A172 (cell line): ENCODE measurements at places on chromosomes 4 and X.
A peak's percentile ranks its signal among the peaks of the same experiment; 100 is the strongest.

GRCh38 chr4:4480685-4481398 lies 61.0 kb downstream of the STX18 start:
- no peak for DNase-seq

DNA sequence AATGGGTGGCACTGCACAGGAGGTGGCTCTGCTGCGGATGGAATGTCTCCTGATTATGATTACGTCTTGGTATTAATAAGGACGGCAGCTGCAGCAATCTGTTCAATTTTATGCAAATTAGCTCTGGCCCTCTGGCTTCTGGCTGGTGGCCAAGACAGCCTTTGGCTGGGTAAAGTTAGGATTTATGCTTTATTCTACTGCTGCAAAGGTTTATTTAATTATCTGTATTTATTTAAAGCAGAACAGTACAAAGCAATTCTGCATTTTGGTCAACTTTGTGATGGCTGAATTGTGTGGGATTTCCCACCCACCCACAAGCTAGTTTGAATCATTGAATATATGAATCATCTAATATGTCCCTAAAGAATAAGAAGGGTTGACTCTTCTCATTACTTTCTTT lies 745.6 kb upstream of the FAM241A start:
- no peak for DNase-seq

DNA sequence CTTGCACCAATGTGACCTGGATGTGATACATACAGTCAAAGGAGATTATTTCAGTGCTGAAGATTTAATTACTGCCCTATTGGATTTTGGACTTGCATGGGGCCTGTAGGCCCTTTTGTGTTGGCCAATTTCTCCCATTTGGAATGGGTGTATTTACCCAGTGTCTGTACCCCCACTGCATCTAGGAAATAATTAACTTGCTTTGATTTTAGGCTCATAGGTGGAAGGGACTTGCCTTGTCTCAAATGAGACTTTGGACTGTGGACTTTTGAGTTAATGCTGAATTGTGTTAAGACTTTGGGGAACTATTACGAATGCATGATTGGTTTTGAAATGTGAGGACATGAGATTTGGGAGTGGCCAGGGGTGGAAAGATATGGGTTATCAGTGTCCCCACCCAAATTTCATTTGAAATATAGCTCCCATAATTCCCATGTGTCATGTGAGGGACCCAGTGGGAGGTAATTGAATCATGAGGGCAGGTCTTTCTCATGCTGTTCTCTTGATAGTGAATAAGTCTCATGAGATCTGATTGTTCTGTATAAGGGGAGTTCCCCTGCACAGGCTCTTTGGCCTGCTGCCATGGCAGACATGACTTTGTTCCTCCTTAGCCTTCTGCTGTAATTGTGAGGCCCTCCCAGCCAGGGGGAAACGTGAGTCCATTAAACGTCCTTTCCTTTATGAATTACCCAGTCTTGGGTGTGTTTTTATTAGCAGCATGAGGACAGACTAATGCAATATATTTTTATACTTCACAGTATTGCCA lies 362.2 kb upstream of the SPANXN4 start:
- DNase-seq = no peak

- no peak for DNase-seq
Observed at GRCh38 chrX:42973321-42973720, 195.4 kb upstream of the PPP1R2C start.

GRCh38 chr4:5960252-5960880 lies 57.9 kb downstream of the C4orf50 start:
- DNase-seq = no peak

DNA sequence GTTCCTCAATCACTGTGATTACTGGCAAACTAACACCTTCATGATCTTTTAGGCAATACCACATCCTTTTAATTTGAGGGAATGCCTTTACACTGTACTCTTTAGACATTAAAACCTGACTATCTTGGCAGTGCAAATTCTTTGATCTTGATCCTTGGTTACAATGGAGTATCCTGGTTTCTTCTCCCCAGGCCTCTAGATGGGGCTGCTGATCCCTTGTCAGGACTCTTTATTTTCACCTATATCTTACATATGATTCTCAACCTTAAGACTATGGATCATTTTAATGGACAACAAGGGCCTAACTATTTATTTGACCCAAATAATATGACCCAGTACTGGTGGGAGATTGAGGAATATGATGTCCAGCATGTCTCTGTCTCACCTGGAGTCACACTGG lies 1005.5 kb upstream of the INTU start:
- DNase-seq = peak; percentile 6

GRCh38 chr4:6120361-6120760 lies 80.0 kb downstream of the JAKMIP1 start:
- no peak for DNase-seq

DNA sequence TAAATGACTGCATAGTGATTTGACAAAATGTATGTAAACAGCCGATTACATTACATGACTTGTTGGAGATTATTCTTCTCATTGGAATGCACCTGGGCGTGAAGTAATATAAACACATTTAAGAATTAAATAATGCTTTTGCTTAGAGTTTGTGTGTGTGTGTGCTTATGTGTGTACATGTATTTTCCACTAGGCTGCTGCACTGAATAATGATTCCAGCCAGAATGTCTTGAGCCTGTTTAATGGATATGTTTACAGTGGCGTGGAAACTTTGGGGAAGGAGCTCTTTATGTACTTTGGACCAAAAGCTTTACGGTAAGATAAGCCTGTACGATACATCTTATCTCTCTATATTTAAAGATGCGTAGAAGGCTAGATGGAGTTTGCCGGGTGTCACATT lies 12.6 kb downstream of the NEIL3 start:
- no peak for DNase-seq

DNA sequence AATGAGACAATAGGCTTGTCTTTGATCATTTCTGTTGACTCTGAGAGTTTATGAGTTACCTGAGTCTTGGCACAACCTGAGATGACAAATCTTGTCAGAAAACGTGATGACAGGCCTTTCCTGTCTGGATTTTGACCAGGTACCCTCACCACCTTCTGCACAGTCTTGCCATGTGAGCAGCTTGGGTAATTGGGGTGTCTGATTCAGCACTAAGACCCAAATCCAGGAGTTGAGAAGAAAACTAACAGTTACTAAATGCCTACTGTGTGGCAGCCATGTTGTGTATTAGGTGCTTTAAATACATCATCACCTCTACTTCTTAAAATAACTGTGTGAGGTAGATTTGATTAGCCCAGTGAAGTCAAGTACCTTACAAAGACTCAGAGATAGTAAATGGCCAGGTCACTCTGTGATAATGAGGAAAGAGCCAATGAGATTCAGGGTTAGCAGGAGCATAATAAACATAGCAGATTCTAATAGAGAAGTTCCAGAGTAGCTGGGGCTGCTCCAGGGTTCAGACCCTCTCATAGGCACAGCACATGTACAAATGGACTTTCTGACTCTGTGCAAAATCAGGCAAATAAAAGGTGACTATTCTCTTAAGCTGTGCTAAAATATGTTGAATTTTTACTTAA lies 2.8 kb downstream of the EREG start:
- DNase-seq = no peak

- no peak for DNase-seq
Observed at GRCh38 chr4:1010395-1011021, 918 bp upstream of the FGFRL1 start.

DNA sequence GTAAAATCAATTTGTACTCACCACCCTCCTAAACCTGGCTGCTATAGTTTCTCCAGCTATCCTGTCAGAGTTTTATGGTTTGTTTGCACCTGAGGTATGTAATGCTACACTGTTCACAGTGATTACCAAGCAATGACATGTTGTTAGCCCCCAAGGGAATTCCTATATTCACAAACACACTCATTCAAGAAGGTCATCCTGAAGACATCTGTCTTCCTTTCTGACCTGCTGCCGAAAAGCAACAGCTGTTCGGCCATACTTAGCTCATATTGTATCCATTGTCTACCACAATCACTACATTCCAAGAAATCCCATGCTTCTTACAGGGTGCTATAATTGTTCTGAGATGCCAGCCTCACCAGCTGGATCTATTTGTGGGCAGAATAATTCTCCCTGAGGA lies 160.1 kb upstream of the GYPA start:
- DNase-seq = no peak

GRCh38 chrX:30864383-30864785 lies 24.7 kb downstream of the TAB3 start:
- no peak for DNase-seq

DNA sequence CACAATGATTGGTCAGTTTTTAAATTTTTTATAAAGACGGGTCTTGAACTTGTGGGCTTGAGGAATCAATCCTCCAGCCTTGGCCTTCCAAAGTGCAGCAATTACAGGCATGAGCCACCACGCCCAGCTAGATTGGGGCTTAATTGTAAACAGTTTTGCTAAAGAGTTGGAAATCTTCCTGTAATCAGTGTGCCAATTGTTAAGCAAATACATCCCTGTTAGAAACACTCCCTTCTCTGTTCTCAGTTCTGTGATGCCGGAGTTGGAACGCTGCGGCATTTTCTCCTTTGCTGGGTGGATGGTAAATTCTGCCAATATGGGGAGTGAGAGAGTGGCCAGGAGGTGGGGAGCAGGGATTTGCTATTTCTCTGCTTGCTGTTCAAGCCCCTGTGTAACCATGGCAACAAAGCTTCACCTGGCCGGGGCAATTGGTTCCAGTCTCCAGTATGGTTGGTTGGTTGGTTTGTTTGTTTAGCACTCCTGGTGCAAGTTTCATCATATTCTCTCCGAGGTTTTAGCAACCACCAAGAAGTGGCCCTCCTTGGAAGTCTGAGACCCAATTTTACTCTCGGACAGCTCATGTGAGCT lies 3.0 kb upstream of the SPATA4 start:
- no peak for DNase-seq

DNA sequence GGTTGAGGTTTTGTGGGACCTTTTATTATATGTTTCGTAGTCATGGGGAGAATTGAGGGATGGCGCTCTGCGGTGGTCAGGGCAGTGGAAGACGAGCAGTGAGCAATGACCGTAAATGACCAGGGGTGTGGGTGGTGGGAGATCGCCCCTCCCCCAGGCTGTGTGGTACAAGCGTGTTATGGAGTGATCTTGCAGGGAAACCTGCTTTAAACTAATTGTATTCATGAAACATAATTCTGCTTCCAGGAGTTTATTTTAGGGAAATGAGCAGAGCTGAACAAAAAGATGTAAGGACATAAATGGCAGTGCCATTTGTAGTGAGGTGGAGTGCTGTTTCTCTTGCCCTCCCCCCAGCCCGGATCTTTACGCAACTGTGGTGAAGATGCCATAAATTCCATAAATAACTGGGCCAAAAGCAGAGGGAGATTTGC lies 20.2 kb downstream of the GYG2 start:
- DNase-seq = peak; percentile 77

DNA sequence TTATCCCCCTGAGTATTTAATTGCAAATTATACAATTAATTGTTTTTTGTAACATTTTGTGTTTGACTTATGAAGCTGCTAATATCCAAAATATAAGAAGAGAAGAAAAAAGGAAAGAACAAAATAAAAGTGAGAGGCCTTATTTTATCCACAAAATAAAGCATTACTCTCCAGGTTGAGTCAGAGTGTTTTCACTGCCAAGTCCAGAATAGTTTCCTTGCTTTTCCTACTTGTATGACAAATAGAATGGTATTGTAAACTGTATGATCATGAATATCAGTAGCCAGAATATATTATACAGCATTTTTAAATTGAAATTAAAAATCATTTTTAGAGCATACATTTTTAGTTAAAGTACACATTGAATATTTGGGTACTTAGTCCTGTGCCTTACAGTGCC lies 237.8 kb downstream of the NDST4 start:
- DNase-seq = no peak

DNA sequence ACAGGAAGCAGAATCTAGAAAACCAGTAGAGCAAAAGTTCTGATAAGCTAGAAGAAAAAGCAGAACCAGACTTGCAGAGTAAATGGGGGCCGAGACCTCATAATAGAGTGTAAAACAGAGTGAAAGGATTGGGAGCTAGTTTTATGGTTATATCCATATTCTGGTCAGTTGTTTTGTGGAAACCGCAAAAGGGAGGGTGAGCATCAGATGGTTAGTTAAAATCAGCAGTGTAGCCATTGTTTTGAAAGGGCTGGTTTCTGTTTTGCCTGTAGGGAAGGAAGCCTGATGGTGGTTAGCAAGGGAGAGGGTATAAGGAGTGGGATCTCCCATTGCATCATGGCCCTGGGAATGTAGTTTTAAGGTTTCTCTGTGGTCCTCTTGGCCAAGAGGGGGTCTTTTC lies 17.2 kb upstream of the CCNI start:
- DNase-seq = peak; percentile 14

- no peak for DNase-seq
Observed at GRCh38 chr4:125317525-125317877, 2.7 kb downstream of the FAT4 start.

DNA sequence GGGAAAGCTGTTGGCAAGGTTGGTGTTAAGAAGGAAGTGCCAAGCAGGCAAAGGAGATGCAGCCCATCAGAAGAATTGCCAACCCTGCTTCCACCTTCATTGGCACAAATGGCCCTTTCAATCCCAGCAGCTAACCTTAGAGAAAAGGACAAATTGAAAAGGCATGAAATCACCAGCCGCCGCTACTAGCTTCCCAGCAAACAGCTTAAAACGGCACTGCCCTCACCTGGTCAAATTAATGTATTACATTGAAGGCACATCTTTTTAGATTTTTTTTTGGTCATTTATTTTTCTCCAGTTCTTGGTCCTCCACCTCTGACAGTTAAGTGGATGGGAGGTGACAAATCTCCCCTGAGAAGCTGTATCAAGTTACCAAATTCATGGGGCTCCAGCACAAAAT lies 51.0 kb upstream of the NHSL2 start:
- DNase-seq = peak; percentile 49

- no peak for DNase-seq
Observed at GRCh38 chrX:57651169-57651919, 28.7 kb downstream of the NLRP2B start.

DNA sequence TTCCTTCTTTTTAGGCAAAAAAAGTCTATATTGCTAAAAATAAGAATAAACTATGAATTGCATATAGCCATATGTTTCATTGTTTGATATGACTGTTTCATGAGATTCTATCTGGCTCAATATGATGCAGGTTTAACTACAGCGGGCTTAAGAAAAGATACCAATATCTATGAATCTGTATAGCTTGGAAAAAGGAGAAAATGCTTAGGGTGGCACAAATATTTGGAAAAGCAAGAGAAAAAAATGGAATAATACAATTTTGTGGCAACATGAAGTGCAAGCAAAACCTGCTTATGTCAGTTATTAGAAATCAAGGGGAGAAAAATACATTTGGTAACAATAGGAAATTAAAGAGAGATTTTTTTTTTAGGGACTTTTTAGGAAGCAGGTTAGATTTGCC lies 48.3 kb upstream of the NFKB1 start:
- DNase-seq = no peak

DNA sequence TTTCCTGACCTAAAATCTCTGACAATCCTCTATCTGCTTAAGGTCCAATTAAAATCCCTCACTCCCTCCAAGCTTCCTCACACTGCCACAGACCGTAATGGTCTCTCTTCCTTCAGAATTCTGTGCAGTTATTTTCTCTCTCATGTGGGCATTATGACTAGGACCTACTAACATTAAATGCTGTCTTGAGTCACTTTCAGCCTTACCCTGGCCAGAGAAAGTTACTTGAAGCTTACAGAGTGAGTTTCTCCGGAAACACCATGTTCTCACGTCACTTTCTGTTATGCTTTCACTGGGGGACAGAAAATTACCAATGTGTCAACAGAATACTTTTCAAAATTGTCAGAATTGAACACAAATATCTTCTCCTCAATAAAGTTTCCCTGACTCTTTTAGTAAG lies 271.8 kb downstream of the INPP4B start:
- no peak for DNase-seq

GRCh38 chrX:150165776-150166610 lies 197.1 kb upstream of the MAMLD1 start:
- DNase-seq = no peak

GRCh38 chr4:32485956-32486355 lies 1765.8 kb downstream of the PCDH7 start:
- no peak for DNase-seq
